Activated CD4-positive, CD25-positive, alpha-beta regulatory T cell treated with anti-CD3 and anti-CD28 coated beads, Interleukin-2, amount 50 U/mL, for 72 hours (primary cell): ENCODE measurements at places on chromosomes 16 and 17.

DNA sequence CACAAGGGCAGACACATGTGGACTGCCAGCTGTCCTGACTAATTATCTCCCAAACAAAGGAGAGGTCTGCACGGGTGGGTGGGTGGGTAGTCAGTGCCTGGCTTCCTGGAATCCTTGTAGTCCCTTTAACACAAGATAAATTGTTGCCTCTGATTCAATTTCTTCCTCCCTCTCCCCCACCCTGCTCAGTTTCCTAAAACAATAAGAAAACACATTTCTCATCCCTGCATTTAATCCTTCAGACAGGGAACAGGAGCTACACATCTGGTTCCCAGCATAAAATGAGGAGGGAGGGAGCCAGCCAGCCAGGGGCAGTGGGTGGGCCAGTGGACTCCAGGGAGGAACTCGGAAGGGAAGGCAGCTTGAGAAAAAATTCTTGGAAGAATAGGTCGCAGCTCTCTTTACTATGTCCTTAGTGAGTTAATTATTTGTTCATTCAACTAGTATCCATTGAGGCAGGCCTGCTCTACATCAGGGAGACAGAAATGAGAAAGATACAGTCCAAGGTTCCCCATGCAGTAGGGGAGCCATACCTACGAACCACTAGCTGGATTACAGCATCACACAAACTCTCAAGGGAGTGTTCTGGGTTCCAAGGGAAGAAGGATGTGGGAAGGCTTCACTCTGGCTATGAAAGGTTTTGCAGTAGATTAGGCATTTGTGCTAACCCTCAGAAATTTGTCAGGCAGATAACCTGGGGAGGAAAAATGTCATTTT lies 58.3 kb downstream of the CCT6B start:
- no peak for DNase-seq

GRCh38 chr16:88015806-88016140 lies 64.5 kb downstream of the BANP start:
- DNase-seq, result no peak

GRCh38 chr17:5820721-5821456 lies 236.6 kb upstream of the NLRP1 start:
- no peak for DNase-seq

- peak; percentile 44 for DNase-seq
These were observed 3.0 kb upstream of the ZNF213 start for GRCh38 chr16:3131755-3132377.

GRCh38 chr17:64004903-64005733 lies 7.0 kb downstream of the PRR29 start:
- DNase-seq, result peak; percentile 23

GRCh38 chr17:79065105-79065670 lies 9.4 kb upstream of the ENGASE start:
- DNase-seq, result peak; percentile 53

- DNase-seq, result no peak
These were observed 7.4 kb downstream of the ZACN start for GRCh38 chr17:76086384-76086783.

DNA sequence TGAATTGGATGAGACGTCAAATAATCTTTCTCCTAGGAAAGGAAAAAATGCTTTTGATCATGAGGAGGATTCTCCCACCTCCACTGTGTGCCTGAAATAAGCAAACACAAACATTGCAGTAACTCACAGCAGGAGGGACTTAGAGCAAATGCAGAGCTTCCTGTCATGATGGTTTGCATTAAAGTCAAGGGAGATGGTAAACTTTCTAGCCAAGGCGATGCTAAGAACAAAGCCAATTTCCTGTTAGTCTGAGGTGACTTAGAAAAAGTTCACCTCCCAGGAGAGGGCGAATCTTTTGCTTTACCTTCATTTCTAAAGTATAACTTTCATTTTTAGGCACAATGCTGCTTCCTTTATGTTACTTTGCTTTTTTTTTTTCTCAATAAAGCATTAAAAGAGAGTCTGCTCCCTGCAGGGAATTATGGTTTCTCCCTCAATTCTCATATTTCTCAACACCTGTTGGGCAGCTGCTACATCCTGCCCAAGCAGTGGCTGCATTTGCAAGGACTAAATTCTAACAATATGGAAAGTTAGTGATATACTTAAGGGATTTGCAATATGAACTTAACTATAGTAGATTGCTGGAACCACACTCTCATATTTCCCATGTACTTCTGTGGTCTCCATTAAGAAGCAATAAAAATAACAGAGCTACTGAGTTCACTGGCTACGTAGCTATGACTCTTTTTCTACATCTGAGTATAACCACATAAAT lies 175.6 kb downstream of the PCTP start:
- DNase-seq, result no peak

GRCh38 chr16:58265480-58266052 lies 29.3 kb downstream of the PRSS54 start:
- no peak for DNase-seq

DNA sequence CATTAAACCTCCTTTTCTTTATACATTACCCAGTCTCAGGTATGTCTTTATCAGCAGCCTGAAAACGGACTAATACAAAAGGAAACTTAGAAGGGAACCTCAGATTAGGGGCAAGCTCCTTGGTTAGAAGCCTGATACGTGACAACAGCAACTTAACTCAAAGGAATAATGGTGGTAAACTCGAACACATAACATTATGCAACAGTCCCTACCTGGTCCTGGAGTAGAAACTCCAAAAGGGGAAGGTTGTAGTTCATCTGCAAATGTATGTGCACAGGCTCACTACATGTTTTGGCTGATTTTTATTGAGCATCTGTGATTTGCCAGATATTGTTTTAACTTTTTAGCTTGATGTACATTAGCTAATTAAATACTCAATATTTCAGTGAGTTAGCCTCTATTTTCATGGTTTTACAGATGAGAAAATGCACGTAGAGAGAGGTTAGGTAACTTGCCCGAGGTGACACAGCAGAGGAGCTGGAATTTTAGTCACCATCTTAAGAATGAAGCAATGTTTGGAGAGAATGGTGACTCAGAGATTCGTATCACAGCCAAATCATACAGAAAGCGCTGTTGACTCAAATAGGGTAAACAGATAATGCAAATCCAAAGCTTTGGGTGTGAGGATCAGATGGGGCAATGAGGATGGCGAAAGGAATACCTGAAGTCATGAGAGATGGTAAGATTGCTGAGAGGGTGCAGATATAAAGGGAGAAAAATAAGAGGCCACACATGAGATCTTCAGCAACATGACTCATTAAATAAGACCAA lies 194.9 kb upstream of the RBFOX1 start:
- DNase-seq, result no peak

GRCh38 chr17:59311051-59311468 lies 20.4 kb upstream of the YPEL2 start:
- no peak for DNase-seq

DNA sequence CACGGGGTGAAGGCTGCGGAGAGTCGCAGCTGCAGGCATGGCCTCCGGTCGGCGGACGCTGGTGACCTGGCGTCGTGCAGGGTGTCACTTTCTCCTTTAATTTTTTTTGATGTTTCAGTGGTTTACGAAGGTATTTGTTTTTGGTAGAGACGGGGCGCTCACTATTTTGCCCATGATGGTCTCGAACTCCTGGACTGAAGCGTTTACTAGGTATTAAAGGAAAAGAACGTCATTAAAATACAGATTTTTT lies 17.1 kb downstream of the ZNF213 start:
- DNase-seq, result no peak

GRCh38 chr17:77916703-77917481 lies 41.6 kb upstream of the TNRC6C start:
- no peak for DNase-seq

DNA sequence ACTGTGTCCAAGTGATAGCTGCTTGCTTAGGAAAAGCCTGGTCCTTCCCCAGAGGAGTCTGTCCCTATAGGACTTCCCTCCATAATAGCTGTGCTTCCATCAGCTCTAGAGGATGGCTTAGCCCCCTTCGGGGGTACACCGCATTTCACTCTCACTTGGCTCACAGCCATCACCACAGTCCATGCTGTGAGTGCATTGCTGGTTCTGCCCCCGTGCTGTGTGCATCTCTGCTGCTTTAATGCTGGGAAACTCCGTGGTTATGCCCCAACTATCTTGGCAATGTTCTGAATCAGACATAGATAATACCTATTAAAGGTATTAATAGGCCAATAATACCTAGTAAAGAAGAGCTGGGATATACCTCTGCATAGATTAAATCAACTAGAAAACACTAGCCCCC lies 58.3 kb downstream of the SIAH1 start:
- DNase-seq, result no peak

GRCh38 chr17:41578538-41578937 lies 6.7 kb upstream of the KRT9 start:
- DNase-seq, result no peak

- DNase-seq, result no peak
These were observed 16.3 kb downstream of the MEOX1 start for GRCh38 chr17:43645450-43645764.

DNA sequence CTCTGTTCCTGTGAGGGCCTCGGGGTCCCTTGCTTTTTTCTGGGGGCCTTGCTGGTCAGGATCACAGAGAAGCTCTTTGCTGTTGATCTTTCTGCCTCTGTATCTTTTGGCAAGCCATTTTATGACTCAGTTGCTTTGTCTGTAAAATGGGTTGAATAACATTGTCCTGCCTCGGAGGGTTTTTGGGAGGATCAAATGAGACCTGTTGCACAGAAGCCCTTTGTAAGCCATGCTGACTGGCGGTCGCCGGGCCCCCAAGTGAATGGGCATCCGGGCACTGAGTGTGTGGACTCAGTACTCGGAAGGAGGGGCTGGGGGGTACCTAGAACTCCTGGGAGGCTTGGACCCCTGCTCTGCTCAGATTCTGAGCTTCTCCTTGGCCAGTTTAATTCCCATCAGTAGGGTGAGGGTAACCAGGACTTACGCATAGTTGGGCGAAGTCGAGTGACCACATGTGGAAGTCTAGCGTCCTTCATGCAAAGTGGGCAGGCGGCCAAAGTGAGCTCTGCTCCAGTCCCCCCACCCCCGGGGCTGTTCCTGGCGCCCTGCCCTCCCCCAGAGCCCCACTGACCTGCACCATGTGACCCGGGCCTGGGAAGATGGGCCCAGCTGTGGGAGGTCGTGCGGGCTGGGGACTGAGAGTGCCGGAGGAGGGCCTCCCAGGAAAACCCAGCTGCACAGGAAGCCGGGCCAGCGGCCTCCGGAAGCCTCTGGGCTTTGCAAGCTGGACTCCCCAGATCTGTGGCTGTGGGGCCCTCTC lies 284.0 kb downstream of the SEC14L1 start:
- DNase-seq, result no peak

DNA sequence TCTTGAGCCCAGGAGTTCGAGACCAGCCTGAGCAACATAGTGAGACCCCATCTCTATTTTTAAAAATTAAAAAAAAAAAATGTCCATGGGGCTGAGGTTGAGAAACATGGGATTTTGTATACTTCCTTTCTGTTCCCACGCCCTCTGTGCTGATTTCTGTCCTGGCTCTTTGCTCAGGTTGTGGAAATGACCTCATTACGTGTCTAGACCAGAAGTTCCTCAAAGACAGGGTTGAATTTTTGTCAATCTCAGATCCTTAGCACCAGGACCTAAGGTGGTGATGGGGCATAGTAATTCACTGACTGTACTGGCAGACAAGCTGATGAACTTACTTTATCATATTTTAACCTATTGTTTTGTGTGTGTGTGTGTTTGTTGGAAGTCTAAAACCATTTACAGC lies 11.2 kb upstream of the HNF1B start:
- DNase-seq, result no peak

- DNase-seq, result no peak
These were observed 27.7 kb upstream of the GFOD2 start for GRCh38 chr16:67746846-67747245.

DNA sequence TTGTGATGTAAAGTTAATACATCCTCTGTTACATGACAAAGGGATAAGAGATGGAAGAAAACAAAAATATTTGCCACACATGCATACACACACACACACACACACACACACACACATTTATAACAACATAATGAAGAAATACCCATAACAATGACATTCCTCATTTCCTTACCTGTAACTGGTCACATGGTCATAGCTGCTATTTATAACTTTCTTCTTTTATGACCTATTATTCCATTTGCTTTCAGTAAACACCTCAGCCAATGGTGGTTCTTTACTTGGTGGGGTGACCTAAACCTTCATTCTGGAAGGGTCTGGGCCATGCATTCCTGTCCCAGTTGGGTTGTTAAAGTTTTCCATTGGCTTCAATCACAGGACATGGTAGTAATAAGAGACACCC lies 5.3 kb downstream of the MT2A start:
- DNase-seq, result no peak

- DNase-seq, result peak; percentile 58
These were observed 62.9 kb upstream of the AMZ2 start for GRCh38 chr17:68184816-68185436.

GRCh38 chr17:4772235-4772613 lies 538 bp downstream of the TM4SF5 start:
- DNase-seq, result no peak

DNA sequence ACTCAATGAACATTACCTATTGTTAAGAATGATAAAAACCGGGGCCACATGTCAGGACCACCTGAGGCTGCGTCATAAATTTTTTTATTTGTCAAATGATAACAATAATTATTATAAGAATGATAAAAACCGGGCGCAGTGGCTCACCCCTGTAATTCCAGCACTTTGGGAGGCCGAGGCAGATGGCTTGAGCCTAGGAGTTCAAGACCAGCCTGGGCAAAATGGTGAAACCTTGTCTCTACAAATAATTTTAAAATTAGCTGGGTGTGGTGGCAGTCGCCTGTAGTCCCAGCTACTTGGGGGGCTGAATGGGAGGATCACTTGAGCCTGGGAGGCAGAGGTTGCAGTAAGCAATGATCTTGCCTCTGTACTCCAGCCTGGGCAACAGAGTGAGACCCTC lies 816 bp upstream of the SHMT1 start:
- DNase-seq, result no peak

GRCh38 chr17:60260540-60260939 lies 110.8 kb downstream of the CA4 start:
- DNase-seq, result no peak

DNA sequence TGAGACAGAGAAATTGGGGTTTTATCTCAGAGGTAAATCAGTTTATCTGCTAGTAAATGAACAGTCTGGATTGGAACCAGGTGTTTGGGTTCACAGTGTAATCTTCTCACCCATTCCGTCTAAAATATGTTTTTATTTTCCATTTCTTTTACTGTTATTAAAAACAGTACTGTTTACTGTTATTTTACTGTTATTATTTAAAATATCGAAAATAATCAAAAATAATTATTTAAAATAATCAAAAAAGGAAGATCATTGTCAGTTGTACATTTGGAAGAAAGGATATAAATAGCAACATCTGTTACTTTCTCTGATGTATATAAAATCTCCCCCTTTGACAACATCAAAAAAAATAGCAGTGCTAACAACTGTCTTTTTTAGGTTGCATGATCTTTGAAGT lies 11.5 kb downstream of the NUP93 start:
- DNase-seq, result no peak

- DNase-seq, result no peak
These were observed 988 bp downstream of the CIAO3 start for GRCh38 chr16:739560-740458.

DNA sequence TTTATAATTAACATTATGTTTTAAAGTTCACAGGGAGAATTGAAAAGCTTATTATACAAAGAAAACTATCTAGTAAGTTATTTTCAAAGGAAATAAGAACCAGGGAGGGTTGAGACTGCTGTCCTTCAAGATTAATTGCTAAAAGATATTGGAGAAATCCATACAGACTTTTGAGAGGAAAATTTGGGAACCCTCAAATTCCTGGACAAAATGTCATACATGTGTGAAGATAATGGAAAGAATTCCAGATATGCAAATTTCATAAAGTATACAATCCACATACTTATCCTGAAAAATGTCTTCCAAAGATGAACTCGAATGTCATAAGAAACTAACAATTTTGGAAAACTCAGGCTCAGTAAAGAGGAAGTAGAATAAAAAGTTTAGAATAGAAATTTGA lies 213.8 kb downstream of the HS3ST3A1 start:
- DNase-seq, result no peak
